Left renal cortex interstitium (tissue), 4 donors: ENCODE measurements at places on chromosomes 5 and 9. TPM values are rescaled to one million over a fixed set of nuclear protein-coding genes. Genes with fewer than 3 reads are reported as not detected.

Gene MYOT
- 1.7 TPM for polyA plus RNA-seq

Gene GPX8
- 63.6 TPM for polyA plus RNA-seq

Gene TRIM7
- 0.22 TPM for polyA plus RNA-seq

Gene SHOC1
- 0.95 TPM for polyA plus RNA-seq

DNA sequence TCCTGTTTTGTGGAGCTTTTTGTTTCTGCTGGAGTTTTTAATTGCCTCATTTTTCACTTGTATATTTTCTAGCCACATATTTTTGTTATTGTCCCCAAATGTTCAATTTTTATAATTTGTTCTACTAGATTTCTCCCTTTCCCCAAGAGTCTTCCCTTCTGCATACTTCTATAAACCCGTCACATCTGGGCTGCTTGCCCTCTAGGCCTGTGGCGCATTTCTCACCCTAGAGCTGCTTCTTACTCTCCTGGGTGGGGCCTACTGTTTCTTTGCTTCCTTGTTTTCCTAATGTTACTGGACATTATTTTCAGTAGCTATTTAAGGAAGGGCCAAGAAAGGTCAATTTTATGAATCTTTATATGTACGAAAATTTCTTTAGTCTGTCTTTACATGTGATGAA lies 51.5 kb downstream of the NXNL2 start:
- no peak for DNase-seq

- DNase-seq = no peak
Measured at GRCh38 chr9:106928350-106928749, 65.4 kb downstream of the ZNF462 start.

DNA sequence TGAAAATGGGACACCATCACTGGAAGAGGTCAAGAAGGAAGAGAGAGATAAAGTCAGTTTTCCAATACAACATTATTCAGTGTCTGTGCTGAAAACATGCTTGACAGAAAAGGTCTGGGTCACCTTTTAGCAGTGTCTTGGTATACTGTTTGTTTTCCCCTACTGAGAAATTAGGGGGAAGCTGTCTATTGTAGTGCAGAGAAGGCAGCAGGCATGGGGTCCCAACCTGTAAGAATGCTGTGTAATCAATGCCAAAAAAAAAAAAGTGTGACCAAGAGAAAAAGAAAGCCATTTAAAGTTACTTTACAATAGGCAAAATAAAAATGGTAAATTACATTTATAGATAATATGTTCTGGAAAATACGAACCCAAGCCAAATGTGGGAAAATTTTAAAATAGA lies 139.3 kb downstream of the RAB3C start:
- DNase-seq = no peak

DNA sequence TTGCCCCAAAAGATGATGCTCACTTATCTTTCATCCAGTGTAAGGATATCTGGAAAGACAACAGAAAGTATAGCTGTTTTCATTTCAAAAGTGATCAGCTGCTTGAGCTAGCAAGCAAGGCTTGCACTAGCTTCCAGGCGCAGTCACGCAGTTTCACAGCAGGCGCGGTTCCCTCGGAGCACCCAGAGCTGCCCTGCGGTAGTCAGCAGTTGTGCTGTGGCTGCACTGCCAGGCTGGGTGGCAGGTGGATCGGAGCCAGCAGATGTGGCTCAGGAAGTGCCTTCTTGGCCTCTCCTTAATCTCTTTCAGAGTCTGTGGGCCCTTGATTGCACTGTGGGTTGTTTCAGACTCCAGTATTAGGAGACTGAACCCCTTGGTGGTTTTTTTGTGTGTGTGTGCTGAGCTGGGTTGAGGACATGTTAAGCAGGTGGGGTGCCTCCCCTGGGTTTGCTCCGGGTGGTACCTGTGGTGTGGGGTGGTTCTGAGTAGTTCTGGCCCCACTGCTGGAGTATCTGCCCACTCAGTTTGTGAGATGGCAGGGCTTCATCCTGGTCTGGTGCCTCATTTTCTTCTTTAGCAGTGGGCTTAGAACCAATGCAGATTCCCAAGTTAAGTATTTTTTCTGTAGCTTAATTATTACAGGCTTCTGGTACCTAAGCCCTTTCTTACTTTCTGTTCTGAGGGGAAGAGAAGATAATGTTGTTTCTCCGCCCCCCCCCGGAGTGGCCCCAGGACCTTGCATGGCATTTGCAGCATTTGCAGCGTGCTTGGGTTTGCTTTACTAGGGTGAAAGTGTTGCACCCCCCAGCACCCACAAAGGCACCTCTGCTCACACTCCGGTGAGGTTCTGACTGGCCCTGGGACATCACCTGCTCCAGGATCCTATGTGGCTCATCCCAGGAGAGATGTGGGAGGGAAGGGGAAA lies 16.4 kb downstream of the TENT4A start:
- DNase-seq = no peak

GRCh38 chr5:158383486-158383885 lies 524.5 kb upstream of the CLINT1 start:
- DNase-seq = no peak

- DNase-seq = no peak
Measured at GRCh38 chr5:94463739-94464138, 154.7 kb downstream of the KIAA0825 start.

DNA sequence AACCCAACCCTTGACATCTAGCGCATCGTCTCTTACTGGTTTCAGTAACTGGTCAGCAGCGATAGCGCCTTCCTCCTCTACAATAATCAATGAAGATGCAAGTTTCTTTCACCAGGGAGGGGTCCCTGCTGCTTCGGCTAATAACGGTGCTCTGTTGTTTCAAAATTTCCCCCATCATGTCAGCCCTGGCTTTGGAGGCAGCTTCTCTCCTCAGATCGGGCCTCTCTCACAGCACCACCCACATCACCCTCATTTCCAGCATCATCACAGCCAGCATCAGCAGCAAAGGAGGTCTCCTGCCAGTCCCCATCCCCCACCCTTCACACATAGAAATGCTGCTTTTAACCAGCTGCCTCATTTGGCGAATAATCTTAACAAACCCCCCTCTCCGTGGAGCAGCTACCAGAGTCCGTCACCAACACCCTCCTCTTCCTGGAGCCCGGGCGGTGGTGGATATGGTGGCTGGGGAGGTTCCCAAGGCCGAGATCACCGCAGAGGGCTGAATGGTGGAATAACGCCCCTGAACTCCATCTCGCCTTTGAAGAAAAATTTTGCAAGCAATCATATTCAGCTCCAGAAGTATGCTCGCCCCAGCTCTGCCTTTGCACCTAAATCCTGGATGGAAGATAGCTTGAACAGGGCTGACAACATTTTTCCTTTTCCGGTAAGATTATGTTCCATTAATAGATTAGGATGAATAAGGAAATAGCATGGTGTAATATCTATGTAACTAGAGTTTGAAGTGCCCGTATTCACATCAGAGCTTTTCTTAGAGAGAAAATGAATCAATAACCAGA lies 2.2 kb downstream of the CPEB4 start:
- DNase-seq = no peak
